NCI-H1048 (cell line): ENCODE measurements at places on chromosomes 6 and 20.

DNA sequence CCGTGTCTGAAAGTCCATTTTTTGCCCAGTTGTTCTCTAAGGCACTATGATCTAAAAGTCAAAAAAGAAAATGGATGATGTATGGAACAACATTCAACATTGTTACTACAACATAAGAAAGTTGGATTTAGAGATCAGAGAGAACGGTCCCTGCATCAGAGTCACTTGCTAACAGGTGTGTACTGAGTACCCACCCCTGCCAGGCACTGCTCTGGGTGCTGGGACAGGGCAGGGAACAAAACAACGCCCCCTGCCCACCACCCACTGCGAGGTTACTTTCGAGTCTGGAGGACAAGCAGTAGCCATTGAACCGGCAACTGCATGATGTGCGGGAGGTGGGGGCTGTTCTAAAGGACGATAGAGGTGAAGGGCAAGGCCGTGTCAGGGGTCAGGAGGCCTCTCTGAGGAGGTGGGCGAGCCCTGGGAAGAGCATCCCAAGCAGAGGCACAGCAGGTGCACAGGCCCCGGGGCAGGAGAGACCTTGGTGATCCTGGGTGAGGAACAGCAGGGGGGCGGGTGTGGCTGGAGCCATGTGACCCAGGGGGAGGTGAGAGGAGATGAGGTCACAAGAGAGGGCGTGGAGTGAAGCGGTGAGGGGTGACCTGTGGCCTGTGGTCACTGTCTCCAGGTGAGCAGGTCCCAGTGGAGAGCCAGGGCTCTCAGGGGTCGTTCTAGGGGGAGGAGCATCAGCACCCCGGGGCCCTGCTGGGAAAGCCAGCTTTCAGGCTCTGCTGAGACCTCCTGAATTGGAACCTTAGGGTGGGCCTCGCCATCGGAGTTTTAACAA lies 197.5 kb upstream of the SULF2 start:
- DNase-seq: no peak

- no peak for DNase-seq
Measured at GRCh38 chr6:82270881-82271635, 23.5 kb upstream of the IBTK start.

- no peak for DNase-seq
Measured at GRCh38 chr6:43199912-43200311, 17.9 kb downstream of the CUL9 start.

GRCh38 chr6:71114986-71115385 lies 158.1 kb upstream of the B3GAT2 start:
- no peak for DNase-seq

- DNase-seq: no peak
Measured at GRCh38 chr6:17423026-17423425, 29.6 kb downstream of the CAP2 start.

GRCh38 chr20:42098418-42098817 lies 480.2 kb upstream of the CHD6 start:
- DNase-seq: no peak

- no peak for DNase-seq
Measured at GRCh38 chr20:42611889-42612837, 577.5 kb downstream of the PTPRT start.

- no peak for DNase-seq
Measured at GRCh38 chr6:115887891-115888290, 172.8 kb downstream of the FRK start.
